ENCODE measurements at places on chromosomes 3 and 15. TPM values are rescaled to one million over a fixed set of nuclear protein-coding genes. Genes with fewer than 3 reads are reported as not detected.

The SLC22A14 gene
- 0.05 TPM for total RNA-seq

The LRTM1 gene
- total RNA-seq, result not detected

The SAMD7 gene
- not detected for total RNA-seq

The C3orf49 gene
- total RNA-seq, result not detected

The RAD18 gene
- total RNA-seq, result 13.6 TPM

The BDH1 gene
- total RNA-seq, result 2.9 TPM

The SERINC4 gene
- 0.09 TPM for total RNA-seq

The TM4SF18 gene
- 29.7 TPM for total RNA-seq

The MESP2 gene
- total RNA-seq, result 0.52 TPM

The UBR1 gene
- 3.7 TPM for total RNA-seq

The OSTN gene
- not detected for total RNA-seq

The SLC9C1 gene
- not detected for total RNA-seq

The CCR8 gene
- total RNA-seq, result not detected

The MME gene
- 0.12 TPM for total RNA-seq

The TMEM158 gene
- total RNA-seq, result 10.1 TPM

The CHRNB4 gene
- total RNA-seq, result 0.53 TPM

The GRAMD2A gene
- 0.26 TPM for total RNA-seq

The CHL1 gene
- total RNA-seq, result not detected

The ANKRD63 gene
- 0.40 TPM for total RNA-seq

The ANKRD34C gene
- not detected for total RNA-seq

The CPNE4 gene
- 5.7 TPM for total RNA-seq

The TIGIT gene
- not detected for total RNA-seq

The LDHAL6B gene
- total RNA-seq, result not detected

The UPK1B gene
- total RNA-seq, result 12.3 TPM

Measured in A549 treated with AZD2906 at 1 μM for 4 hours (cell line).